ENCODE measurements at places on chromosomes 6 and 20. TPM values are rescaled to one million over a fixed set of nuclear protein-coding genes. Genes with fewer than 3 reads are reported as not detected.

DNA sequence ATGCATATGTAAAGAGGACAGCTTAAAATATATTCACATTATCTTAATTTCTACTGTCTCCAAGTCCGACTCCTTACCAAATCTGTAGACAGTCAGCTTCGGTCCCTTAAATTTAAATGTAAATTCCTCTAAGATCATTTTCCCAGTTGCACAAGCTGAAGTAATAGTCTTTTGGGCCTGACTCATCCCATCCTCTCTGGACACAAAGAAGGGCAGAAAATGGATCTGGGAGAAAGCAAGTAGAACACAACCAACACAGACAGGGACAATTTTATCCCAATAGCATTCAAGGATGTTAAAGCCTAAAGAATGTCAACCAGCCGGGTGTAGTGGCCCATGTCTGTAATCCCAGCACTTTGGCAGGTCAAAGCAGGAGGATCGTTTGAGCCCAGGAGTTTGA lies 228.3 kb downstream of the ARHGAP18 start:
- DNase-seq, result no peak

GRCh38 chr6:16267428-16268263 lies 29.3 kb downstream of the GMPR start:
- no peak for DNase-seq

DNA sequence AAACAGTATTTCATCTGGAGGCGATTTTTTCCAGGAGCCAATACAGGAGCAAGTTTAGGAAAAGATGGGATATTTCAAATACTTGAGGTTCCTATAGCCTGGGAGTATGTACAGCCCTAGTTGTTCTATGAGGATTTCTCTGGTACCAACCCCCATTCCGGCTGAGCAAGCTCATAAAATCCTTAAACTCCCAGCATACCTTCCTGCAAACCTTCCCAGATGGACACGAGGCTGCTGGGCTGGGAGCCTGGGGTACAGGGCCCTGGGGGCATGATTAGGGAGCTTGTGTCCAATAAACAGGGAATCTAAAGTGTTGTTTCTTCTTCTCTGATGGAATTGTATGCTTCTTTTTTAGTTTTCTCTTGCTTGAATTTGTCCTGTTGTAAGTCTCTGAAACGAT lies 1.5 kb downstream of the PRRC2A start:
- no peak for DNase-seq

DNA sequence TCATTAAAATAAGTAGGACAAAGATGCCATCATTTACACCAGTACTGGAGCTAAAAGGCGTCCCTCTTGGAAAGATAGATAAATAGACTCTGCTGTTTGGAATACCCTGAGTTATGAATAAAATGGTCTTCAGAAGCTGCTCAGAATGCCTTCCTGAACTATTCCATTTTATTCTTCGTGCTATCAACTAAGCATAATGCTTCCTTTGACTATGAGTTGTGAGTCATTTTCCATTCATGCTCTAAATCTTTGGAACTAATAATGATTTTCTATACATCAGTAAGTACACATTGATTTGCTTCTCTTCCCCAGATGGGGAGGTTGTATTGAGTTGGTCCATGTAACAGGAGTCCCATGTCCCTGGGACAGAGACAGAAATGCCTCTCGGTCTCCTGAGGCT lies 98.3 kb upstream of the PDE7B start:
- no peak for DNase-seq

- no peak for DNase-seq
Measured at GRCh38 chr6:85127168-85127498, 322.8 kb upstream of the NT5E start.

DNA sequence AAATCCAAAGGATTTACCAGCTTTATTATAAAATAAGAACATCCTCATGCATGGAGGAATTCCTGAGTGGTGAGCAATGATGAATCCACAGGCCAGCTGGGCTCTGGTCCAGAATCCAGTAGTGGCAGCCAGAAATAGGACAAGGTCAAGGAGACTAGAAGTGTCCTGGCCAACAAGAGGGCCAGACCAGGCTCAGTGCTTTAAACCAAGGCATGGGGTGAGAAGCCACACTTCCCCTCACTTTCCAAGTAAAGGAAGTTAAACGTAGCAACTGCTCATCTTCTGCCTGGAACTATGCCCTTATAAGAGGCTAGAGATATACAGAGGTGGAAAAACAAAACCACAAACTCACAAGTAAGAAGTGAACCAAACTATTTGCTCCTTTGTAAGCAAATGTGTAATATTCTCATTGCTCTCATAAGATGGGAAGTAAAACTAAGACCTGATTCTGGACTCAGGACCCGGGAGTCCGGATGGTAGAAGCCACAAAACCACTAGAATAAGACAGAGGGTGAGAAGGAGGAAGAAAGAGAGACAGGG lies 253.2 kb downstream of the UST start:
- DNase-seq, result no peak

DNA sequence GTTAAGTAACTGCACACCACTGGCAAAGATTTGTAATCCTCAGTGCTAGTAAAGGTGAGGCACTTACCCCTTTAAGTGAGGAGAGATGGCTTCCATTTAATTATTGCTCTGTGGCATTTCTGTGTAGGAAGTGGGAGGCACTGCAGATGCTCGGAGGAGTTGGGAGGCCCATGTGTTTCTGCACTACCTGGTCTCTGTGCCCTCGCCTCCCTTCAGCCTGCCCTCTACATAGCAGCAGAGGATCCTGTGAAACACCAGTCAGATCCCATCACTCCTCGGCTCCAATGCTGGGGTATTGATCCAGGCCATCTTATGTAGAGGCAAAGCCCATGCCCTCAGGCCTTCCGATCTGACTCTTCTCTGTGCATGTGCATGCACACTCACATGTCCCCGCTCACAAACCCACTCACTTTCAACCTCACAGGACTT lies 67.0 kb downstream of the SLX4IP start:
- DNase-seq, result no peak

DNA sequence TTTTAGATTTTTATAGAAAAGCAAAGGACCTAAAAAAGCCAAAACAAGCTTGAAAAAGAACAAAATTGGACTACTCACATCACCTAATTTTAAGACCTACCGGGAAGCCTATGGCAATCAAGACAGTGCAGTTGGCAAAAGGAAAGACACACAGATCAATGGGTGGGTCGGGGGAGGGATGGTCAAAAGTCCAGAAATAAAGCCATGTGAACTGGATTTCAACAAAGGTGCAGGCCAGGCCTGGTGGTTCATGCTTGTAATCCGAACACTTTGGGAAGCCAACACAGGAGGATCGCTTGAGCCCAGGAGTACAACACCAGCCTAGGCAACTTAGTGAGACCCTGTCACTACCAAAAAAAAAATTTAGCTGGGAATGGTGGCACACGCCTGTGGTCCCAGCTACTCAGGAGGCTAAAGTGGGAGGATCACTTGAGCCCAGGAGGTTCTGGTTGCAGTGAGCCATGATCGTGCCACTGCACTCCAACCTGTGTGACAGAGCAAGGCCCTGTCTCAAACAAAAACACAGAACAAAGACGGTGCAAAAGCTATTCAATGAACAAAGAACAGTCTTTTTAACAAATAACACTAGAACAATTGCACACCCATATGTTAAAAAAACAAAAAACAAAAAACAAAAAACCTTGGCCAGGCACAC lies 34.5 kb downstream of the NUP153 start:
- no peak for DNase-seq

- DNase-seq, result no peak
Measured at GRCh38 chr6:2053691-2054090, 191.7 kb downstream of the GMDS start.

- no peak for DNase-seq
Measured at GRCh38 chr6:20715135-20715806, 181.0 kb downstream of the CDKAL1 start.

- DNase-seq, result no peak
Measured at GRCh38 chr6:110951986-110952794, 6.3 kb upstream of the GTF3C6 start.

DNA sequence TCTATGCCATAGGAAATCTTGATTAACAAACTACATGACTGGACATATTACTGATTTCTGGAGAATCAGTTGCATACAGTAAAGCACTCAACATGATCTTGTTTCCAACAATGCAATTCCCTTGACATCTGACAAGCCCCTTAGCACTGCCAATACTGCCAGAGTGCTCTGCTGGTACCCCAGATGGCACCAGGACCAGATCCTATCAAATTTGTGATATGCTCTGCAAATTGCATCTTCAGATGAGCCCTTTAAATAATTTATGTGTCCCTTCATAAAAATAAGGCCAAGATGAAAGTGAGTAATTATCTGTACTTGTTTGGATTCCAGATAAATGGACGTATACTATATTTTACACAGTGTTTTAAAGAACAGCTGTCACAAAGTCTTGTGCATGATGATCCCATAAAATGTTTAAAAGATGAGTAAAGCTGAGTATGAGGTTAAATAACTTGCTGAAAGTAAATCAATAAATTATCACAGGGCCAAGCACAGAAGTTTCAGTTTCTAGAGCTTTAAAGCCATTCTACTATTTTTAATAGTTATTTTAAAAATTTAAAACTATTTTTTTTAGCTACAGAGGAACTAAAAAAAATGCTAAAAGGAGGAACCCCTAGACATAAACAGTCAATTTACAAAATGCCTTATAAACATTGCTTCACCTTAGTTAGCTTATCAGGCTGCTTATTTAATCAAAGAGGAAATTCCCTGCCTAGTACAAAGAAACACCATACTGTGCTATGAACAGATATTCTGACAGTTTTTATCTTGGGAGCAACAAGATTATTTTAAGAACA lies 42.1 kb downstream of the NUDT3 start:
- DNase-seq, result no peak

DNA sequence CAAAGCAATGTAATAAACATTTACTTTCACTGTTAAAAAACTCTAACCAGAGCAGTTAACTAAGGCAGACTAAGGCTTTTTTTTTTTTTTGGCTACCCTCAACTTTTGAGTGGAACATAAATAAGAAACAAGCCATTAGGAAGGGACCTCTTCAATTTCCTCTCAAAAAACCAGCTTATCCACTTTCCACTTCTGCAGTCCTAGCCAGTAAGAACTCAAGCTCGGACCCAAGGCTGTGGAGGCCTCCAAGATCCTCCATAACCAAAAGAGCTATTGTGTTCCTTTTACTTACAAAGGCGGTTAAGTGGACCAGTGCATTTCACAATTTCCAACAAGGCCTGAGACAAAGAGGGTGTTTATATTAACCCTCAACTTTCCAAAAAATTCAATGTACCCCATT lies 5.3 kb downstream of the KCNK5 start:
- no peak for DNase-seq

Gene DEFB124
- total RNA-seq, result not detected

Gene GRM4
- total RNA-seq, result not detected

Gene VWA7
- 4.8 TPM for total RNA-seq

Gene PPP1R14C
- total RNA-seq, result 118 TPM

Gene POM121L2
- not detected for total RNA-seq

Gene CTCFL
- total RNA-seq, result not detected
